Gastrocnemius medialis (tissue), 4 donors: ENCODE measurements at places on chromosomes 5 and 9. TPM values are rescaled to one million over a fixed set of nuclear protein-coding genes. Genes with fewer than 3 reads are reported as not detected.
A peak's percentile ranks its signal among the peaks of the same experiment; 100 is the strongest.

DNA sequence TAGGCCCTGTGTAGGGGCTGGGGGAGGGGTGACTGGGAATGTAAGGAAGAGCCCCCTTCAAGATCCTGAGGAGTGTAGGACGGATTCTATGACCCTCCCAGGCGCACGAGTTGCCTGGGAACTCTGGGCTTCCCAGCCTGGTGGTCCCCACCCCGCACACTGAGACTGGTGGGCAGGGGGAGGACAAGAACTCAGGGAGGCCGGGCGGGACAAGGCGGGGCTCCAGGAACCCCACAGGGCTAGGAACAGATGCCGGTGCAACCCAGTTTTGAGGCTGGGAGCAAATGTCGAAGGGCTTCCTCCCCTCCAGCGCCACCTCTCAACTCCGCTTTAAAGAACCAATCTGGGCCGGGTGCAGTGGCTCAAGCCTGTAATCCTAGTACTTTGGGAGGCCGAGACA lies 1.3 kb upstream of the VDAC1 start:
- no peaks in the 10 kb centered on the region for H3K27me3 ChIP-seq
- H3K36me3 ChIP-seq, result no peaks in the 10 kb centered on the region
- H3K4me1 ChIP-seq, result peaks cover 38% of the 10 kb centered on the region
- peak overlapping the region; percentile 88 for H3K4me3 ChIP-seq

GRCh38 chr9:3960661-3961144 lies 339.2 kb downstream of the GLIS3 start:
- no peak overlapping the region for H3K4me3 ChIP-seq
- no peak for DNase-seq
- H3K36me3 ChIP-seq, result no peaks in the 10 kb centered on the region
- H3K4me1 ChIP-seq, result no peaks in the 10 kb centered on the region
- no peak overlapping the region for H3K27ac ChIP-seq

DNA sequence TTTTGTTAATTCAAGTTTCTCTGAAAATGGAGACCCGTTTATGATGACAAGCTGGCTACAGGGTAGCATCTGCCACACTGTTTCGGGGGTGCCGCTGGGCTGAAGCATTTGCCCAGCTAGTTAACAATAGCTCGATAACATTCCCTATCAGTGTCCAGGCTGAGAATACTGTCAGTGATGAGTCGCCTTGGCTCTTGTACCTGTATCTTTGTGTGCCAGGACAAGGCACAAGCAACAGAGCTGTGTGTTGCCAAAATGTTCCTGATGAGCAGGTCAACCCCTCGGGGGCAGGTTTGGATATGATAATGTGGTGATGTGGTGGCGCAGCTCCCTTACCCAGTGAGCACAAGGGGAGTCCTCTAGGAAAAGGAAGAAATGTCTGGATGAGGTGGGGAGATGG lies 7.0 kb downstream of the TGFBI start:
- no peak overlapping the region for H3K4me3 ChIP-seq
- H3K27ac ChIP-seq, result peak overlapping the region; percentile 38
- H3K36me3 ChIP-seq, result no peaks in the 10 kb centered on the region
- no peak for DNase-seq

DNA sequence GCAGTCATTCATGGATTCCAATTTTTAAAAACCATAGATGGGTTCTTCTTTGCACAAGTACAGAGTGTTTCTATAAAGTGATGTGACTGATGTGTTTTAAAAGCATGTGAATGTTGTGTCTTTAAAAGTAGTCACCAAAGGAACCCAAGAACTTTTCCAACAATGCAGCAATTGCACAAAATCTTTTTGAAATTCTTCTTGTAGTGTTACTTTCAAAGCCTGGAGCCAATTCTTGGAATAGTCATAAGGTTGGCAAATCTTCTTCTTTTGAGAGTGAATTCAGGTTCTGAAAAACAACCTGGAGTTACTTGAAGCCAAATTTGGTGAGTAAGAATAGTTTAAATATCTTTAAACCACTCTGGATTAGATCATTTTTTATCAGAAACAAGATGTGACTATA lies 10.5 kb downstream of the GRAMD2B start:
- no peaks in the 10 kb centered on the region for H3K4me1 ChIP-seq
- no peaks in the 10 kb centered on the region for H3K36me3 ChIP-seq
- H3K27ac ChIP-seq, result no peak overlapping the region
- H3K27me3 ChIP-seq, result no peaks in the 10 kb centered on the region
- DNase-seq, result no peak

DNA sequence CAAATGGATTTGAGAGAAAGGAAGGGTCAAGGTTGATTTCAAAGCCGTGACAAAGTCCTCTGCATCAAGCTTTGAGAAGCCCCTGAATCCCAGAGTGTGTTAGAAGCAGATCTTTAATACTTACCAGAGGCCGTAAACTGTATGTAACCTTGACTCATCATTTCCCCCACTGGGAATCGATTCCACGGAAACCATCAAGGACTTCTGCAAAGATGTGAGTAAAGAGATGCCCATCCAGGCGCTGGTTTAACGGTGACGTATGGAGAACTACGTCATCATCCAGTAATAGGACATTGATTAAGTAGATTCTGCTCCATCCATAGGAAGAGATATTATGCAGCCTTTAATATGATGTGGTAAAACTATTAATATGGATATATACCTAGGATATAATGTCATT lies 1.6 kb downstream of the RNF183 start:
- H3K36me3 ChIP-seq, result no peaks in the 10 kb centered on the region
- H3K4me3 ChIP-seq, result no peak overlapping the region
- H3K27me3 ChIP-seq, result no peaks in the 10 kb centered on the region
- H3K4me1 ChIP-seq, result no peaks in the 10 kb centered on the region
- no peak overlapping the region for H3K27ac ChIP-seq

- peaks cover 27% of the 10 kb centered on the region for H3K4me1 ChIP-seq
- H3K36me3 ChIP-seq, result peaks cover 32% of the 10 kb centered on the region
- DNase-seq, result no peak
- no peak overlapping the region for H3K4me3 ChIP-seq
- peak overlapping the region; percentile 93 for H3K27ac ChIP-seq
- no peaks in the 10 kb centered on the region for H3K27me3 ChIP-seq
Observed at GRCh38 chr9:37424686-37425297, 2.3 kb downstream of the GRHPR start.

DNA sequence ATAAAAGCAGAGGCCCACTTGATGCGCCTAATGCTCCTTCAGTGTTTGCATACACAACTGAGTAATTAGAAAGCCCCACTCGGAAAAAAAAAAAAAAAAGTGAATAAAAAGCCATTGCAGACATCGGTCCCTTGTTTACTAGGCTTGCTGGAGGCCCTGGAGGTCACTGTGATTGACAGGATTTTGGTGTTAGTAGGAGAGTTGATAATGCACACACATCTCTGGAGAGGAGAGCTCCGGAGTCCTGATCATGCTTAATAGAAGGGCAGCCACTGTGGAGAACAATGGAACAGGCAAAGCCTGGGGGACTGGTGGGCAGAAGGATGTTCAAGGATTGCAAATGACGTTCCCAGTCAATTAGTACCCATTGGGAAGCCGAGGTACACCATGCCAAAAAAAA lies 152.5 kb downstream of the EFNA5 start:
- no peak for DNase-seq
- H3K4me3 ChIP-seq, result no peak overlapping the region
- no peaks in the 10 kb centered on the region for H3K27me3 ChIP-seq
- H3K4me1 ChIP-seq, result no peaks in the 10 kb centered on the region

The ELL2 gene
- 46.7 TPM for total RNA-seq

The SMARCA2 gene
- 69.5 TPM for total RNA-seq

The DNM1 gene
- total RNA-seq, result 3.8 TPM

The ADAMTS2 gene
- 2.8 TPM for total RNA-seq

The GABRA1 gene
- not detected for total RNA-seq

The ANKRD20A1 gene
- total RNA-seq, result 0.13 TPM
